MG63 (cell line): ENCODE measurements at places on chromosomes 2 and 18. TPM values are rescaled to one million over a fixed set of nuclear protein-coding genes. Genes with fewer than 3 reads are reported as not detected.

Gene MEP1B
- total RNA-seq = 0.20 TPM in 1 of 2 replicates, not detected in the other

Gene TCF23
- total RNA-seq = not detected in 2 replicates

DNA sequence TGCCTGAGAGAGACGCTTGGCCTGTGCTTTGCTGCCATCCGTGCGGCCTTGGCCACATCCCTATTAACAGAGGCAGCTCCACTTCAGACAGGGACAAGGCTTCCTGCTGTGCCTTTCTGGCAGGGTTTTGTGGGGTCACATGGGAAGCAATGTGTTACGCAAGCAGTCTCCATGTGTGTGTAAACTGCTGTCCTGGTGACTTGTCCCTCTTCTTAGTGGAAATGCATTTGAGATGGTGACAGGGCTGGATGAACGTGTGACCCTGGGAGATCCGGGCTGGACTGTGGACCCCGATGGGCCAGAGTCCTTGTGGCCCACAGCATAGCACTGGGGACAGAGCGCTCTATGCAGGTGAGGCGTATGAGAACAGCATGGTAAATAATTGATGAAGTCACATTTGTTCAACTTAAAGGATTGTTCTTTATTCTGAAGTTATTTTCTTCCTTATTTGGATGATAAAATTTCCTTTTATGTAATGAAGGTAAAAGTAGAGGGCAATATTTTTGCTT, 23.2 kb downstream of the ASB1 start:
- no peak for DNase-seq

- DNase-seq = peak; percentile 20
Observed at GRCh38 chr2:235382601-235383000, 111.2 kb upstream of the AGAP1 start.

GRCh38 chr18:71027531-71027930, 738.7 kb downstream of the SOCS6 start:
- no peak for DNase-seq
